ENCODE measurements at places on chromosomes 11 and 22.

DNA sequence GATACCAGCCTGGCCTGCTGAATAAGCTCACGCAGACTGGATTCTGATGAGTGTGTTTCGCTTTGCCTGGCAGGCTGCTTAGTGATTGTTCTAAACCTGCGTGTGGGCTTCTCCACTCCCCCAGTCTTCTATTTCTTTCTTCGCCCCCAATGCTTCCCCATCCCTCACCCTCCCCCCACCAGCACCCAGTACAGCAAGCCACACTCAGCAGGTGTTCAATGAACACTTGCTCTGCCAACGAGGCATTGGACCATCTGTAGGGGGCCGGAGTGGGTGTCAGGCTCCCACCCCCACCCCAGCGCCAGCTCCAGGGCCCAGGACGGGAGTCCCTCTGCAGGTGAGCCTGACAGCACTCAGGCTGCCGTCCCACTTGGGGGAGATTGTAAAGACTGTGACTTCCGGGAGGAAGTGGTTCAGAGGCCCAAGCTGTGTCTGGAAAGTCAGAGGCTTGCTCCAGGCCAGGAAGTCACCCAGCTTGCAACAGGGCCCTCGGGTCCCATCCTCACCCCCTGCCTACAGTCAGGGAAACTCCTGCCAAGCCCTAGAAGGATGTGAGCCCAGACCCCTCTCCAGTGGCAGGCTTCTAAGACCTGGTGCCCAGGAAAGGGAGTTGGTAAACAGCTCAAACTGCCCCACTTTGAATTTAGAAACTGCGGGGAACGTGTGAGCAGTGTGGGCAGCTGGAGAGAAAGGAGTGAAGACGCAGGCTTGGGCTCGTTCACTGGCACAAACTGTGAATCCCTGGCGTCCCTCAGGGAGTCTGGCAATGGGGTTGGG, 66.3 kb upstream of the PRDM11 start:
- peak; percentile 51 for DNase-seq

DNA sequence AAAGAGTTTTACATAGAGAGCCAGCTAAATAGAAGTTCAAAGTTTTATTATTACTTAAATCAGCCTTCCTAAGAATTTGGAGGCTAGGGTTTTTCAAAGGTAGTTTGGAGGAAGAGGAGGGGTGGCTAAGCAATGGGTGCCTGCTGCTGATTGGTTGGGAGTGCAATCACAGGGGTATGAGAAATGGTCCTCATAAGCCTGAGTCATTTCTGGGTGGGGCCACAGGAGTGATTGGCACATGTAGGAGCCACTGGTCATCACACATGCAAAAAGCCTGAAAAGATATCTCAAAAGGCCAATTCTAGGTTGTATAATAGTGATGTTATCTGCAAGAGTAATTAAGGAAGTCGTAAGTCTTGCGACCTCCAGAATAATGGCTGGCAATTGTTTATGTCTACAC, 12.9 kb downstream of the OR51L1 start:
- no peak for DNase-seq

DNA sequence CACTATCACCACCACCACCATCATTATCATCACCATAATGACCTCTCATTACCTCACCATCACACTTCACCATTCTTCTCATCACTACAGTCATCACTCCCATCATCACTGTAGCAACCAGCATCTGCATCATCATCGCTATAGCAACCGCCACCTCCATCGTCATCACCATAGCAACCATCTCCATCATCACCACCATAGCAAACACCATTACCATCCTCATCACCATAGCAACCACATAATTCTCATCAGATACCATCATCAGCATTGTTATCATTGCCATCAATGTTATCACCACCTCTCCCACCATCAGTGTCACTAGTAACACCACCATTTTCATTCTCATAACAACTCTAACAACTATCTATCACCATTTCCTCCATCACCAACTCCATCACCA, 23.1 kb upstream of the CD82 start:
- DNase-seq: no peak

GRCh38 chr22:16953206-16954059, 54.6 kb downstream of the GAB4 start:
- DNase-seq: no peak

GRCh38 chr11:1382429-1382828, 7.3 kb upstream of the BRSK2 start:
- DNase-seq: no peak

GRCh38 chr11:83159902-83160865, 3.3 kb downstream of the PCF11 start:
- no peak for DNase-seq

GRCh38 chr11:57476757-57477506, 16.6 kb downstream of the RTN4RL2 start:
- no peak for DNase-seq

DNA sequence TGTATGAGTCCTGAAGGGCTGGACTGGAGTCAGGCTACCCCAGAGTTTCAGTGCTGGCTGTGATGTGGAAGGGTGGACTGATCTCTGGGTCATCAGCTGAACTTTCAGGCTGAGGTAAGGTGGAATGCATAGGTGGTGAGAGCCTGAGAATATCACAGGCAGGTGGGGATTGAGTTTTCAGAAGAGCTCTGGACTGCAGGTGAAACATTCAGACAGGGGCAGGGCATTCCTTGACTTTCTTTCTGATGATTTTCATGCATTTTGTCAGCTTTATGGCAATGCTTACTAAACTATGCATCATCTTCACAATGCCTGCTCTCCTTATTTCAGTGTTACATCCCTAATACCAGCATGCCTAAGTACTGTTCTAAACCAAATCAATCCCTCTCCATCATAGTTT, 755.0 kb downstream of the KCNA4 start:
- DNase-seq: no peak

All from activated CD4-positive, CD25-positive, alpha-beta regulatory T cell treated with anti-CD3 and anti-CD28 coated beads, Interleukin-2, amount 50 U/mL, for 72 hours (primary cell).